ENCODE measurements at places on chromosomes 12 and 14.

DNA sequence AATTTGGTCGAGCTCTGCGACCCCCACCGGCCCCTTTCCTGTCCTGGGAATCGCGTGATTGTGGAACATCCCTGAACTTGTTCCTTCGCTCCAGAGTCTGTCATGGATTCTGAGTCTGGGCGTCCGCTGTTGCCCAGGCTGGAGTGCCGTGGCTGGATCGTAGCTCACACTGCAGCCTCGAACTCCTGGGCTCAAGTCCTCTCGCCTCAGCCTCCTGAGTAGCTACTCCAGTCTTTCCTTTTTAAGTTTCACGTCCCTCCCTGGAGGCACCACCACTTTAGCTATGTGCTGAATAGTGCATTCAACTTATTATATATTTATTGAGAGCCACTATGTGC lies 698 bp downstream of the ACOT6 start:
- no peak for DNase-seq

DNA sequence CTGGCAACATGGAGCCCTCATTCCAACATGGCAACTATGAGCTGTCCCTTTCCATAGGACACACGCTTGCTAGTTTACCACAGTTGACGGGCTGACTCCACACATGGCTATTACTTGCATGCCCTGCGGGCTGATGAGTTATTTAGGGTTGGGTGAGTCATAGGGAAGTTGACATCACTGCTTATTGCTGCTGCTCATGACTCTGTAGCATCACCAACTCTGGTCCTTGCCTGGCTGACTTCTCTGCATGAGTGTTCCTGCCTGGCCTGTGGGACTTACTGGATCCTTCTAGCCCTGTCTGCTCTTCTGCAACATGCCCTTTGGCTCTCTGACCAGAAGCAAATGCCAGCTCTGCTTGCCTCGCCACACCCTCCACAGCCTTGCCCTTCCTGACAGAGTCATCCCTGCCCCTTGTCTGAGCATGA lies 199.5 kb downstream of the ANO6 start:
- DNase-seq = peak; percentile 99

DNA sequence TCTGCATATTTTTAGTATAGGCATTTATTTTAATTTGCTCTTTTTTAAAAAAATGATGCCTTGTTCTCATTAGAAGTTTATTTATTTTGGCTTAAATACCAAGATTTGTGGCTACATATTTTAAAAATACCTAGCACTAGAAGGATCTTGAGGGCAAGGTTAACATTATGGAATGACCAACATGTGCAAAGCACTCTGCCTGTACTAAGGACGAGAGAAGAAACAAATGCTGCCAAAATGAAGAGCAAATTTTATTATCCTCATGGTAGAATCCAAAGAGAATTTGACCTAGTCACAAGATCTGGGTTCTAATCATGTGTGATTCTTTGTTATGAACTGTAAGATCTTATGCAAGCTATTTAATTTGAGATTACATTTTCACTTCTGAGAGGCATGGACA lies 2.8 kb downstream of the CAND1 start:
- DNase-seq = peak; percentile 22

- DNase-seq = no peak
These were observed 67.2 kb downstream of the GNS start for GRCh38 chr12:64691795-64692583.

GRCh38 chr12:75414671-75415070 lies 23.8 kb downstream of the GLIPR1L2 start:
- DNase-seq = no peak

- DNase-seq = no peak
These were observed 25.8 kb upstream of the NXPH4 start for GRCh38 chr12:57190821-57191220.

DNA sequence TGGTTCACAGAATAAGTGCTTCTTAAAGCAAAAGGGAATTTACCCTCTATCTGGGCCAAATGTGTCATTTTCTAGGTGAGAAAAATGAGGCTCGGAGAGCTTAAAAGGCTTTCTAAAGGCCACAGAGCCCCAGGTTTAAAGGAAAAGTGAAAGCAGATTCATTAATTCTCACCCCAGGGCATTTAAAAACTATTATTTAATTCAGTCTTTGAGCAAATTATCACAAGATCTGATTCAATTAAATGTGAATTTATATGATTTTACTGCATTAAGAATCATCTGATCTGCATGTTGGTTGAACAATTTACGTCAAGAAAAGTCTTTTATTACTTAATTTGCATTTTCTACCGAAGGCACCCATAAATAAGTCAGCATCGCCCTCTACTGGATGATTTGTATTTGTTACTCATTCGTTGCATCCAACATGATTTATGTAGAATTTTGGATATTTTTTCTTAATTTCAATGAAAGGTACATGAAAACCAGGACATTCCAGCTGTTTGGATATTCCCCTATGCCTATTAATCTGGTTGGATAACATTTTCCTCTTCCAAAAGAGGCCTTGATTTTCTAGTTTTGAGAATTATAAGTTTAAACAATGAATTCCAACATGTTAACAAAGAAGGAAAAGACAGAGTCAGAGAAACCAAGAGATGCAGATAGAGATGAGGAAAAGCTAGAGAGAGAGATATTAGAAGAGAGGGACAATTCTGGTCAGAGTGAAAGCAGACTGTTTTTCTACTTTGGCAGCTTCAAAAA lies 19.1 kb upstream of the DHRS7 start:
- DNase-seq = peak; percentile 62

Data from fibroblast of skin of right biceps (primary cell).